ENCODE measurements at places on chromosomes 2 and 18.

DNA sequence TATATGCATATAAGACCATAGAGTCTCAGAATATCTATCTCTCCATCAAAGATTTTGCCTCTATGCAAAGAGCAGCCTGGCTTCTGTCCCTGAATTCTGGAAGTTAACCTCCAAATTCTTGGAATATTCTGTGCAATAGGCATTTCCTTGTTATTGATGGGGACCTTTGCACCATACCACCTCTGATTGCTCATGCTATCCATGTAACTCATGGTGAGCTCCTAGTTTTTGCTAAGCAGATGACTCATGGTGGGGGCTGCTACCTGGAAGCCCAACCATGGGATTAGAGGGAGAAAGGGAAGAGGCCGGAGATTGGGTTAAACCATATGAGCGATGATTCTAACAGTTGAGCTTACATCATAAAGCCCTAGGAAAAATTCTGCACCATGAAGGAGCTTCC lies 310.2 kb upstream of the FIGN start:
- DNase-seq, result no peak

DNA sequence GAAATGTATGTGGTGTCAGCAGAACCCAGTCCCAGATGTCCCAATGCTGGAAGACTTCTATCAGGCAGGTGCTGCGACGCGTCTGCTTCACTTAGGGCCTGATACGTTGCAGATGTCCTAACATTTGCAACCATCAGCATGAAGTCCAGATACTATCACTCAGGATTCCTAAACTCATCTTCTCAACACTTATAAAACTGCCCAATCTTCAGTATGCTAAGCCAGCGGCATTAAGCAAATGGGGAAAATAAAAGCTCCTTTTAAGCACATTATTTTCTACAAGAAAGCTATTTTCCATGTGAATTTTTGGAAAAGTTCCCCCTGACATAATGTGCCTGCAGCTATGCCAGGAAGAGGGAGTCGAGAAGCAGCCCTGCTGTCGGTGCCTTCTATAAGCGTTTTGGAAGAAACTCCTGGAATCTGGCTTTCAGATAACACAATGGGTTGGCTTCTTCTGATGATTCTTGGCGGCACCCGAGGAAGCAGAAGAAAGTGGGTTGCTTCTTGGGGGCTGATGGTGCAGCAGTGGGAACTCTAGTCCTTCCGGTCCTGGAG lies 60.7 kb upstream of the ITGA6 start:
- no peak for DNase-seq

DNA sequence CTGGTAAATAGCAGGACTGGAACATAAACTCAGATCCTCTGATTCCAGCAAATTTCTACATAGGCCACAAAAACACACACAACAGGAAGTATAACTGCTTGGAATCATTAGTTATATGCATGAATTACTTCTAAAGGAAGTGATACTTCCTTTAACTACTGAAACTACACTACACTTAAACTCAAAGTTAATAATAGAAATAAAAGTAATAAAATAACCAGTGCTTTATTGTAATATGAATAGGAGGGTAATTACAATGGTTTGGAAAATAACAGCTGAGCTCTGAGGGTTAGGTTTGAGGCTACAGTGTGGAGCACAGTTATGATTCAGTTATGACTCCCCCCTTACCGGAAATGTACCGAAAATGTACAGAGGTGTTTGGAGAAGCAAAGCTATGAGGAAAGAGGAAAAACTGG lies 18.5 kb upstream of the POLI start:
- no peak for DNase-seq

DNA sequence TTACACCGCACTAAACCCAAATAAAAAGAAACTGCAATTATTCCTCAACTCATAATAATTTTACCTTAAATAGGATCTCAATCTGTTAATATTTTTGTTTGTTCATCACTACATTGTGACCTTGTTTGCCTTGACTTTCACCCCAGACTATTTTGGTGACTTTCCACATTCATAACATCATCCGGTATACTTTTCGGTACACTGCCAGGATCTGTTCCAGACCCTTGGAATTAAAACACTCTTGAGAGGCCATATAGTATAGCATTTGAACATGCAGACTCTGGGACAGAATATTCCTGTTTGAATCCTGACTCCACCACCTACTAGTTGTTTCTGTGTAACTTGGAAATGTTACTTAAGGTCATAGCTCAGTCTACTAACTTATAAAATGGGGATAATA lies 577.4 kb downstream of the METTL4 start:
- no peak for DNase-seq

GRCh38 chr2:149562324-149562723 lies 25.3 kb downstream of the MMADHC start:
- DNase-seq, result peak; percentile 11

GRCh38 chr18:8707556-8708300 lies 2.4 kb downstream of the MTCL1 start:
- DNase-seq, result no peak

- DNase-seq, result no peak
Measured at GRCh38 chr2:121049950-121050585, 234.9 kb downstream of the TFCP2L1 start.

DNA sequence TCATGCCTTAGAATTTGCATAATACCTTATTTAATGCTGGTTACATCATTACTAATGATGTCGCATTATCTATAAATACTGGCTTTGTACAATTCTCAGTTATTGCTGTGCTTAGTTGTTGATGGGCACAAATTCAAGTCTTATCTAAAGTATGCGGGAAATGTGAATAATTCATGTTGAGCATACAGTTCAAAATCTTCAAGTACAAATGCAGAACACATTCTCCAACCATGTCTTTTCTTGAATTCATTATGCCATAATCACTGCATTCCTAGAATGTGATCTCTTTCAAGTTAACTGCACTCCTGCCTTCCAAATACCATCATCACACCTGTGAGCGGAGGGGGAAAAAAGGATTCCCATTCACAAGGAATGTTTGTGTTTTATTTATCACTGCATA lies 337.0 kb downstream of the MBD2 start:
- no peak for DNase-seq

DNA sequence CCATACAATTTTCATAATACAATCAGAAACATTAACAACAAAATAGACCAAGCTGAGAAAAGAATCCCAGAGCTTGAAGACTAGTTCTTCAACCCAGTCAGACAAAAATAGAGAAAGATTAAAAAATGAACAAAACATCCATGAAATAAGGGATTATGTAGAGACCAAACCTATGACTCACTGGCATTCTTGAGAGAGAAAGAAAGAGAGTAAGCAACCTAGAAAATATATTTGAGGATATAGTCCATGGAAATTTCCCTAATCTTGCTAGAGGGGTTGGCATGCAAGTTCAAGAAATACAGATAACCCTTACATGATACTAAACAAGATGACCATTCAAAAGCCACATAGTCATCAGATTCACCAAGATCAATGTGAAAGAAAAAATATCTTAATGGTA lies 281.7 kb downstream of the CCDC85A start:
- DNase-seq, result no peak
